ENCODE measurements at places on chromosomes 1 and 21.

DNA sequence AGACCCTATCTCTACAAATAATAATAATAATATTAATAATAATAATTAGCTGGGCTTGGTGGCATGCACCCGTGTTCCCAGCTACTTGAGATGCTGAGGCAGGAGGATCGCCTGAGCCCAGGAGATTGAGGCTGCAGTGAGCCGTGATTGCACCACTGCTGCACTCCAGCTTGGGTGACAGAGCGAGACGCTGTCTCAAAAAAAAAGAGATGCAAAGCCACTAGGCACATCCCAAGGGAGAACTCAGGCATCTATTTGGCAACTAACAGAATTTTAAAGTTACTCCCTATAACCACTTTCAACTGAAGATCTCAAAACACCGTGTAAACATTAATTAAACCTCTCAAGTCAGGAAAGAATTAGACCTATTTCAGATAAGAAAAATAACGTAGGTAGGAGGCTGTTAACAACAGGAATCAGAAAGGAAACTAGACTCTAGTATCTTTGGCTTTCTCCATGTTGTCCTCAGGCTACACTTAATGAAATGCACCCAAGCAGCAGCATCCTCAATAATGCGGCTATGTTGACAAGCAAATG, 3.7 kb downstream of the RNF19B start:
- no peak for DNase-seq

DNA sequence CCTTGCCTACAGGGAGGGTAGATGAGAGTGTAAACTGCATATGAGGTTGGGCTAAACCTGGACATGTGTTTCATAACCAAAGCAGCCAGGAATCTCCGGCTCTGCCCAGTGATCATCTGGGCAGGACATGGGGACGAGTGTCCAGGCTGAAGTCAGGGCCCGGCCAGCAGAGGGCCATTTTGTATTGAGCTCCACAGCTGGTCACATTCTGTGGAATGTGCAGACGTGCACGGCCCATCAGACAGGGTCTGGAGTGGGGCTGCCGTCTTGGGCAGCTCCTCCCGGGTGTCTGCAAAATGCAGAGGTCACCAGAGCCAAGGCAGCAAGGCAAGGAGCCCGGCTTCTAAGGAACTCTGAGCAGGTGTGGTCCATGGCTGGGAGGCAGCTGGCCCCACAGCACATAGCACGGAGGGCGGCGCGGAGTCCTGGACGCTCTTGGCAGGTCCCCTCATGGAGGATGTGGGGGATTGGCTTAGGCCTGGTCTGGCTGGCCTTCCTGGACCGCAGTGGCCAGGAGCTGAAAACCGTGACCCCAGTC, 6.2 kb downstream of the LRRC3 start:
- no peak for DNase-seq

DNA sequence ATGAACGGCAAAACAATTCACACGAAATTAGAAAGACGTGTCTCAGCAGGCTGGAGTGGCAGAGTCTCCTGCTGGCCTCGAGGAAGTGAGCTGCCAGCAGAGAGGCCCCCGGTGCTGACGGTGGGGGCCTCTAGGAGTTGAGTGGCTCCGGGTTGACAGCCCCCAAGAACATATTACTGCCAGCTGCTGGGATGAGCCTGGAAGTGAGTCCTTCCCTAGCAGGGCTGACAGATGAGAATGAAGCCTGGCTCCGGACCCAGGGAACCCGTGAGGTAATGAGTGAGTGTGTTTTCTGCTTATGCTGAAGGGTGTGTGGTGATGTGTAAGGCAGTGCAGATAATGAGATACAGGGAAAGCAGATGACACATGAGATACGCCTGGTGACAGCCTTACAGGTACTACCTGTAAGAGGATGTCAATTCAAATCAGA, 23.5 kb upstream of the LRRC47 start:
- no peak for DNase-seq

GRCh38 chr1:51520700-51521248, 1.7 kb upstream of the EPS15 start:
- DNase-seq, result no peak

DNA sequence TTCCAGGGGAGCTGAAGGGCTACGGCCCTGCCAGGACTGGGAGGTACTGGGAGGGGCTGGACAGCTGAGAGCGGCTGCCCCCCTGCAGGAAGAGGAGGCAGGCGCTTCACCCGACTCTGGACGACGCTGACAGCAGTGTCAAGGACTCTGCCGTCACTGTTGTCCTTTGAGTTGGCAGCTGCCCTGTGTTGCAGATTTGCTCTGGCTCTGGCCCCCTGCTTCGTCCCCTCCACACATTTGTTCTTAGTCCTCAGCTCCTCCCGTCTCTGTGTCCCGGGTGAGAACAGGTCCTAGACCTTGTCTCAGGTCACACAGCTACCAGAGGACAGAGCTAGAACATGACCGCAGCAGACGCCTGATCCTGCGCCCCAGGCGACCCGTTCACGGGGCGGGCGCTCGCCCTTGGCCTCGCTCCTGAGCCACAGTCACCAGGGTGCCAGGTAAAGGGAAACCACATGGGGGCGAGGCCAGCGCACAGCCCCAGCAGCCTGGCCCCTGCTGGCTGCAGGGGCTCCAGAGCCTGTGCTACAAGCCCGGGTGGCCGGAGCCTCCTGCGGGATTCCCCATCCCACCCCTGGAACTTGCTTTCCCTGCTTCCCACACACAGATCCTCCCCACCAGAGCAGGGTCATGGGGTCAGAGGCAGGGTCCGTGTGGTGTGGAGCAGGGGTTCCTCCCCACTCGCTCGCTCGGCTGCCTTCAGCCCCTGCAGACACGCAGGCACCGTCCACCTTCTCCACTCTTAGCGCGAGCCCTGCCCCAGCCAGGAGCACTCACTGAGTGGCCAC, 10.7 kb upstream of the NPHP4 start:
- DNase-seq, result no peak

DNA sequence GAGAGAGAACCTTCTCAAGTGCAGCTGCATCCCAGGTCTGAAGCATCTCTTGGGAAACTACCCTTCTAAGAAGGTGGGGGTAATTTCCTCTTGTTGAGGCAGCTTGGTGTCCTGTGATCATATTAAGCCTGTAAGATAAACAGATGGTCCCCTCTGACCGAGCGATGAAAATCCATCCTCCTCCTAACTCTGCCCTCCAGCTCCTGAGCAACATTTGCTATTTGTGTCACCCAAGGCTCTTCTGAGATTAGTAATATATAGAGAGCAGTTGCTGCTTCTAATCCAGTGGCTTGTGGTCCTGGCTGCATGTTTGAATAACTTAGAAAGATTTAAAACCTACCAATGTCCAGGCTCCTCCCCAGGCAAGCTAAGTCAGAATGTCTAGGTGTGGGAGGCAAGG, 123.7 kb downstream of the DISC1 start:
- DNase-seq, result no peak

DNA sequence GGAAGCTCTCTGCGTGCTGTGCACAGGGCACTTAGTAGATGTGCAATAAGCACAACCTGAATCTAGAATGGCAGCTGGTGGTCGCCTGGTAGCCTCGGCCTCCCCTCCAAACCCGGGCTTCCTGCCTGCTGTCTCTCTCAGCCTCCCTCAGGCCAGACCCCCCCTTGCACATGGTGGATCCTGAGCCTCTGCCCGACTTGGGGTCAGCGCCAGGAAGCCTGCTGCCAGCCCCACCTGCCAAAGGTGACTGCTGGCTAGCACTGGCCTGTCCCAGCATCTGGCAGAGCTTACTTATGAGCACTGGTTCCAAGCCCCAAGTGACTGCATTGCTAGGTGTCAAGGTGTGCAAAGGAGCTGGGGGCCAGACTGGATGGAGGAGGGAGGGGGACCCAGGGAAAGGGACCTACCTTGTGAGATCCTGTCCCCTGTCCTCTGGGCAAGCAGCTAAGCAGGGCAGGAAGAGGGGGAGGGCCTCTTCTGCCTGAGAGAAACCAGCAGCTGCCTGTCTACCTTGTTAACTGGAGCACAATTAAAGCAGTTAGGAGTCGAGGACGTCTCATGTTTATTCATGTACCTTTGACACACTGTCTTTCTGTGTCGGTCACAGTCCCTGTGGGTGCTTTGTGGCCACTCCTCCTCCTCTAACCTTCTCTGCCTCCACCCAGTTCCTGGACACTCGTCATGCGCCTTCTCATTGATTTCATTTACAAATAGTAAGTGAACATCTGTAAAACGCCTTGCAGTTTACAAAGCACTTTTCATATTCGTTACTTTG, 100.9 kb downstream of the DDX20 start:
- no peak for DNase-seq
